ENCODE measurements at places on chromosomes 5 and 9.

- peak; percentile 56 for DNase-seq
Measured at GRCh38 chr5:80754900-80755299, 100.1 kb upstream of the DHFR start.

GRCh38 chr9:128120061-128120740 lies 7.3 kb downstream of the PTGES2 start:
- DNase-seq: no peak

DNA sequence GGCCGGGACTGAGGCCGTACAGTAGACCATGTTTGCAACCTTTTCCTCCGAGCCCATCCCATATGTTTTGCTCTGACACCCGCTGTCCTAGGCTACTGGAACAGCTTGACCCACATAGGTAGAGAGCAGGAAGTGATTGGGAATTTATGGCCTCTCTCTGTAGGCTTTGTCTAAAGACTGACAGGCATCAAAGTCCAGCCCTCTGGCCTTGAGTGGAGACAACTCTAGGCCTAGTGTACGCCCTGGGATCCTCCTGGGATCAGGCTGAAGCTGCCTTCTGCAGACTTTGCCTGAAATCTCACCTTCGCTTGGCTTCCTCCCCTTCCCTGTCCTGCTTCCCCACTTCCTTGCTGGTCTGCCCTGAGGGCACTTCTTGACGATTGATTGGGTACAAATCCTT lies 13.6 kb upstream of the AKNA start:
- no peak for DNase-seq

GRCh38 chr5:14326035-14326903 lies 183.1 kb downstream of the TRIO start:
- no peak for DNase-seq

- no peak for DNase-seq
Measured at GRCh38 chr9:126564716-126565115, 49.0 kb upstream of the LMX1B start.

DNA sequence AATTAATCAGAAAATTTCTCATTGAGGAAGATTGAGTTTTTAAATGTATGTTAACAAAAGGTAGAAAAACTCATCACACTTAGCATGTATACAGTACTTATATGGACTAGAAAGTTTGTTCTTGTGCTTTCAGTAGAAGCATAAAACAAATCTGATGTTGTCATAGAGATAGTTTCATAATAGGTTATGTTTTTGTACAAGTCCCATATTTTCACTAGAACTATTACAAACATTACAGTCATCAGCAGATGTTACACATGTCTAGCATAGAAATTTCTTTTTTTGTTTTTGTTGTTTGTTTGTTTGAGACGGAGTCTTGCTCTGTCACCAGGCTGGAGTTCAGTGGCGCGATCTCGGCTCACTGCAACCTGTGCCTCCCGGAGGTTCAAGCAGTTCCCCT lies 131.4 kb downstream of the COMMD10 start:
- no peak for DNase-seq

GRCh38 chr9:121652021-121652837 lies 795 bp downstream of the DAB2IP start:
- DNase-seq: no peak

GRCh38 chr5:143164557-143164956 lies 238.9 kb downstream of the NR3C1 start:
- no peak for DNase-seq

DNA sequence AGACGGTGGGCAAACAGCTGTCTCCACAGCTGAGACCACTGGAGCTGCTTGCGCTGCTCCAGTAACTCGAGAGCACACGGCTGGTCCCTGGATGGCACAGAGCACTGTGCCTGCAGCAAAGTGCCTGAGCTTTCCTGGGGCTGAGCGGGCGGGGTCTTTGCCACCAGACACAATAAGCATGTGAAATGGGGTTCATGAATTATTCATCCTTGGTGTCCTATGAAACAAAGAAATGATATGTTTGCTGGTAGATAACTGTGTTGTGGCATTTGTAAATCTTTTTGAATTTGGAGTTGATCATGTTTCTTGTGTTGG lies 151.7 kb upstream of the MPDZ start:
- DNase-seq: no peak

- DNase-seq: no peak
Measured at GRCh38 chr5:142888469-142889085, 118.4 kb downstream of the ARHGAP26 start.

DNA sequence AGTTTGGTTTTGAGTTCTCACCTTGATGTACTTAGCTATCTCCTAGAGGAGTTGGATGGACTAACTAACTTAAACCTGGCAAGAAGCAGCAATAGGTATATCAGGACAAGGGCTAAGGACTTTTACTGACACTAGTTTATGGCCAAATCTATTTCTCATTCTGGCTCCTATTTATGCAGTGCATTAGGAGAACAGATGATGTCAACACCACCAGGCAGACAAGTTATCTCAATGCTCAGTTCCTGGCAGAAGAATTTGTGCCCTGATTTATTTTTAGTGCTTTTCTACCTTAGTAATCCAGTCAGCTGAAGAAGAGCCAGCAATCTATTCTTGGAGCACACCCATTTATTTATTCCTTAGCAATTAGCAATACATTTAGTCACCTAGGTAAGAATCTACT lies 30.7 kb upstream of the MYOT start:
- no peak for DNase-seq

- no peak for DNase-seq
Measured at GRCh38 chr5:9054821-9055589, 490.9 kb downstream of the SEMA5A start.

- no peak for DNase-seq
Measured at GRCh38 chr9:132755096-132755495, 84.8 kb downstream of the GTF3C4 start.

GRCh38 chr5:17443333-17444130 lies 54.5 kb upstream of the TAF11L2 start:
- DNase-seq: no peak

- no peak for DNase-seq
Measured at GRCh38 chr9:126894052-126894603, 20.5 kb upstream of the RALGPS1 start.

GRCh38 chr5:142719836-142720370 lies 34.0 kb upstream of the FGF1 start:
- DNase-seq: no peak
